ENCODE measurements at places on chromosomes 3 and 15.

- DNase-seq = no peak
Observed at GRCh38 chr15:96285729-96286254, 44.7 kb upstream of the NR2F2 start.

GRCh38 chr3:19147905-19148767 lies at the start of gene KCNH8:
Gene KCNH8, plus strand, starts transcription at chr3:19148510. Its CDS starts 210 bp downstream, at chr3:19148720.
- no peak for DNase-seq

DNA sequence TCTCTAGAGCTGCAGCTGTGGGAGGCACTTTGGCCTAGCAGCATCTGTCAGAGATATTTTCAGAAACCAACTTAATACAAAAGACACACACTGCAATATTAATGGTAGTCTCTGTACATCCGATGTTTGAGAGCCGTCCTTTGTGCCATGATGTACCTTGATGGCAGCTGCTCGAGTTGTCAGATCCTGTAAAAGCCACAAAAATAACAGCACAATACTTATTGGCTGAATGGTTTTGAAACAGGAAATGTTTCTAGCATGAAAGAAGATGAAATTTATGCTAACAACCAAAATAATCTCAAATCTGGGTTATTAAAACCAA lies 445.5 kb upstream of the TBL1XR1 start:
- DNase-seq = no peak

- DNase-seq = no peak
Observed at GRCh38 chr3:23425410-23425809, 222.3 kb downstream of the UBE2E2 start.

DNA sequence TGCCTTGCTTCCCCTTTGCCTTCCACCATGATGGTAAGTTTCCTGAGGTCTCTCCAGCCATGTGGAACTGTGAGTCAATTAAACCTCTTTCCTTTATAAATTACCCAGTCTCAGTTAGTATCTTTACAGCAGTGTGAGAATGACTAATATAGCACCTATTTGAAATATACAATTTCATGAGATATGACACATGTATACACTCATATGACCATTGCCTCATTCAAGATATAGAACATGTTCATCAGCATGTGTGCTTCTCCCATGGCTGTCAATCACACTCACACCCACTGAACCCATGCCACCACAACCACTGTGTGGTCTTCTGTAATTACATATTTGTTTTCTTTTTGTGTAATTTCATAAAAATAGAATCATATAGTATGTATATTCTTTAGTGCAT lies 599.5 kb upstream of the EPHA6 start:
- no peak for DNase-seq

- no peak for DNase-seq
Observed at GRCh38 chr3:11602239-11602840, 41.4 kb downstream of the VGLL4 start.

DNA sequence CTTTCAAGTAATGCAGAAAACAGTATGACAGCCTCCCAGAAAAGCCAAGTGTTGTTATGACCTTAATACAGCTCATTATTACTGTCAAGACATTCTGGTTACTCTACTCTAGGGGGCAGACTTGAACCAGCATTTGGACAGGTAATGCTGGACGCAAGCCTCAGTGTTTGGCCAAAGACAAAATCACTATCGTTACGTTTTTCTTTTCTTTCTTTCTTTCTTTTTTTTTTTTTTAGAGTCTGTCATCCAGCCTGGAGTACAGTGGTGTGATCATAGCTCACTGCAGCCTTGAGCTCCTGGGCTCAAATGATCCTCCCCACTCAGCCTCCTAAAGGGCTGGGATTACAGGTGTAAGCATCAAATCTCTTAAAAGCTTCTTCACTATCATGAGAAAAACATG lies 29.4 kb upstream of the TMEM45A start:
- DNase-seq = peak; percentile 3

DNA sequence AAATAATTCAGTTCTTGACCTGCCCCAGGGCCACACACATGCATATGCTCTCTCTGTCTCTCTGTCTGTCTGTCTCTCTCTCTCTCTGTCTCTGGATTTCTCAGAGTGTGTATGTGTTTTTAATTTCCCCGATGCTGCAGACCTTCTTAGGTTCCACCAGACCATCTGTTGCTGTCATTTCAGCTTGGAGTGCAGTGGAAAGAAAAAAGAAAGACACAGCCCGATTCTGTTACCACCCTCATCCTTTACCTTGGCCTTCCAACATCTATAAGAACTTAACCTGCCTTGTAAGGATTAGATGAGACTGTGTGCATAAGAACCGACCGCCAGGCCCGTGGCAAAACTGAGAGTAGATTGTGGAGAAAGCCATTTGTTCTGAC lies 9.7 kb upstream of the PGPEP1L start:
- no peak for DNase-seq

DNA sequence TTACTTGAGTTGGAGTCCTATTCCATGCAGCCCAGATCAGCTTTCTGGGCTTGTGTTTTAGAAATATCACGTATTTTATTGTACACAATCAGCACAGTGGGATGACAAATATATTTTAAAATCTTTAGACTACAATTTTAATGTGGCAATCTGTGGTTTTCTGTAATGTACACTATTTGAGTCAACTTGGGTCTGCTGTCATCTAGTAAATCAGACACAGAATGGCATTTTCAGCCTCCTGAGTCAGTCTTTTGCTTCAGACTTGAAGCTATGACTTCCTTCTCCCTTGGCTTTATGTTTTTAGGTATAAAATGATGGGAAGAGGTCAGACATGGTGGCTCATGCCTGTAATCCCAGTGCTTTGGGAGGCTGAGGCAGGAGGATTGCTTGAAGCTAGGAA lies 232.1 kb downstream of the NECTIN3 start:
- DNase-seq = no peak

- DNase-seq = no peak
Observed at GRCh38 chr3:8324747-8325146, 176.9 kb upstream of the LMCD1 start.

- no peak for DNase-seq
Observed at GRCh38 chr3:194086388-194087075, 49.4 kb upstream of the HES1 start.

GRCh38 chr3:42490243-42490642 lies 12.2 kb upstream of the VIPR1 start:
- no peak for DNase-seq

DNA sequence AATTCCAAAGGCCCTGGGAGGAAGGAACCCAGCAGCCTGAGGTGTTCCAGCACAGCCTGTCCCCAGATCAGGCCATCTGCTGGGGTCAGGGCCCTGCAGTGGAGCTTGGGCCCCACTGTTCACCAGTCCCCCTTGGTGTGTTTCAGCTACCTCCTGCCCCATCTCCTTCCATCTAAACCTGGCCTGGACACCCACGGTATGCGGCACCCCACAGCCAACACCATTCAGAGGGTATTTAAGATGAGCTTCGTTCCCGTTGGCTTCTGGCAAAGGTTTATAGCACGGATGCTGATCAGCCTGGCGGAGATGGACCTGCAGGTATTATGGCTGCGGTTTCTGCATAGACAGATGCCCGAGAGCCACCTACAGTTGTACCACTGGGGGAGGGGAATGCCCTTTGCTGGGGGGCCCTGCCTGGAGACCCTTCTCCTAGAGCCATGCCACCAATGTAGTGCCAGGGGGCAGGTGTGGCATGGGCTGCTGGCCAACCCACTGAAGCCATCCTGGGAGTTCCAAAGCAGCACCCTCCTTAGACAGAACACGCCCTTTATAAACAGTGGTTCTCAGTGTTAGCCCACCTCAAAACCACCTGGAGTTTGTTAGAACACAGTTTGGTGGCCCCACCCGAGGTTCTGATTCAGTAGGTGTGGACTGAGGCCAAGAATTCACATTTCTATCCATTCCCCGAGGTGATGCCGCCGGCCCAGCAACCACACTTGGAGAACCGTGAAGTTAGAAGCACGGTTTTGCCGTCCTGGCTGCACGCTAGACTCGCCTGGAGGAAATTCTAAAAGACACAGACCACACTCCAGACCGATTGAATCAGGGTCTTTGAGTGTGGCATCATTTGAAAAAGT lies 126.9 kb downstream of the LRRK1 start:
- DNase-seq = no peak

DNA sequence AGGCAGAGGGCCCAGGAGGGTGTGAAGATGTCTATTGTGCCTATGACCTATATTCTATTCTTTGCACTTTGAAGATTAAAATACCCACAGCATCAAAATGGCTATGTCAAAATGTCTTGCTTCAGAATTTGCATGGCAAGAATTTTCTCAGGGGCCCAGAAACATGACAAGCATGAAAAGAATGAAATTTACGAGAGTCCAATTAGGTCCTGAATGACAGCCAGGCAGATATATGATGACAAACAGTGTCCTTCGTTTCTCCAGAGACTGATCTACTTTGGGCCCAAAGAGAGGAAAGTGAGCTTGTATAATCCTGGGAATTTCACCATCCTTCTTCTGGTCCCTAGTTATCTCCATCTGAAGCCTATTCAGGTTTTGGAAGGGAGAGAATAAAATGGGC lies 609.9 kb downstream of the FHIT start:
- DNase-seq = no peak

DNA sequence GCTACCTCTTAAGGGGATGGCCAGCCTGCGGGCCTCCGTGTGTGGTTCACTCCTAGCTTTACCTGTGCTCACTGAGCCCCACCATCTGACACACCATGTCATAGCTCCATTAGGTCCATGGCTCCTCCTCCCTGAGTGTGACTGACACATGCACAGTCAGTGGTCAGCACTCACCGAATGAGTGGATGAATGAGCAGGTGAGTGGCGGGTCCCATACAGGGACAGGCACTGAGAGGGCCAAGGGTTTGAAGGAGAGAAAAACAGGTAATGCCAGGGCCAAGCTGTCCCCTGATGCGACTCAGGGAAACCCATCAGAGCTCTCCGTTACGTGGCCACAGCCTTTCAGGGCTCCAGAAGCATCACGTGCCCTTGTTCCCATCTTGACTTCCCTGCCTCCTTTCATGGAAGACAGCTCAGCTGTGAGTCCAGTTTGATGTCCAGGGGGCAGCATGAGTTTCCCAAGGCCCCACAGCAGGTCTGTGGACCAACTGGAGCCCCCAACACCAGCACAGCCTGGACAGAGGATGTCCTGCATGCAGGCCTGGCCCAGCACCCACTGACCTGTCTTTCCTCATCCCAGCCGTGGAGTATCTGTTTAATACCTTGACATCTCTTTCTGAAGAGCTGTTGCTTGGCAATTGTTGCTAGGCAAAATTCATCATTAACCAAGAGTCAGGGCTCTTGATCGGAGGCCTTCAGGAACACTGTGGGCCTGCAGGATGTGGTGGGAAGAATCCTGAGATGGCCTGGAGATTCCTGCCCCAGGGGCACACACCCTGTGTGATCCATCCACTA lies 84.4 kb downstream of the PLXNA1 start:
- no peak for DNase-seq

- DNase-seq = no peak
Observed at GRCh38 chr15:52503788-52504496, 24.7 kb downstream of the MYO5A start.

DNA sequence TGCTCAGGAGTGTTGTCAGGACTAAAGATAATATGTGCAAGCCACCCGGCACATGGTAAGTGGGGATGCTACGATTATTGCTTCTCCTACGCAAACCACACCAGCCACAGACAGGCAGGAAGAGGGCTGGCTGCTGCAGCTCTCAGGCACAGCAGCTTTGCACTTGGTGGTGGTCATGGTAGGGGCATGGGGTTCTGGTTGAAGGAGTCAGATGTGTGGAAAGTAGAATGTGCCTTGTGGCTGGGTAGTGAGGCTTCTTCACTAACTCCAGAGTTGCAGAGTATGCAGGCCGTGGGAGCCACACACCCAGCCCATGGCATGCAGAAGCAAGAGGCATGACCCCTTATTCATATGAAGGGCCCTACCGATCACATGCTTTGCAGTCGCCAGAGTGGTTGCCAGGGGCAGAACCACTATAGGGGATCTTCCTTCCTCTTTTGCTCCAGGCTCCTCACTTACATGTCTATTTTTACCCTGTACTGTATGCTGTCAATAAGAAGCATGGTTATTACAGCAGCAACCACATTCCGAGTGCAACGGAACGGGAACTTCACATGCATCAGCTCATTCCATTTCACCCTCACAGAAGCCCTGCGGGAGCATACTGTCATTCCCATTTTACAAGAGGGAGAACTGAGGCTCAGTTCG lies 59.2 kb upstream of the HERC1 start:
- no peak for DNase-seq

DNA sequence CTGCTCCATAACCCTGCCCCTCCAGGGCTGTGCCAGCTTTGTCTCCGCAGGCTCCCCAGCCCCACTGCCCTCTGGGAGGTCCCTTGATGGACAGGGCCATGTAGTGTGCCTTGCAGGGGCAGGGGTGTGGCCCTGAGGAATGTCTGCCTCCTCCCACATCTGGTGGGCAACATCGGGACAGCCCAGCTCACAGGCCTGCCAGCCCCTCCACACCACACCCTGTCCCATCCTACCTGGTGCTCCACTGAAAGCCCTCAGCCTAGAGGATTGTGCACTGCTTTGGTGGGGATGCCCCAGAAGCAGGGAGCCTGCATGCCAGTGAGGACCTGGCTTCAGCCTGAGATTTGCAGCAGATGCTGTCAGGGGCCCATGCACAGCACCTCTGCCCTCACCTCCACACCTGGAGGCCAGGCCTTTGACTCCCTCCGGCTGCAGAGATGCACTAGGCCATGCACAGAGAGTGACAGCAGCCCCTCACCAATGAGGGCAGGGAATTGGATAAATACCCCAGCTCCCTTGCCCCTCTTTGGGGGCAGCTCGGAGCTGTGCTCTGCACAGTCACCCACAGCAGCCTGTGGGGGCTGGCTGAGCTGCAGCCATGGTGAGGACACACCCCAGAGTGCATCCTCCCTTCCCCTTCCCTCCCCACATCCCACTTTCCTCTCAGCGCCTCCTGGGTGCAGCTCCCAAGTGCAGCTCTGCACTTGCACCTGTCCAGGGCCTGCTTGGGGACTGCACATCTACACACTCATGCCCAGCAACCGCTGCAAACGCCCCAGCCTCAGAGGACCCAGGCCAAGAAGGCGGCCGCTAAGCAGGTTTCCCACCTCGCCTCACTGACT lies 2.7 kb downstream of the C3orf22 start:
- DNase-seq = no peak

GRCh38 chr3:10950476-10951294 lies 41.9 kb upstream of the SLC6A1 start:
- DNase-seq = peak; percentile 15
